ENCODE measurements at places on chromosomes 5 and 9.

- DNase-seq: no peak
Measured at GRCh38 chr5:78355561-78355960, 4.9 kb upstream of the SCAMP1 start.

GRCh38 chr9:128175102-128175563, 15.1 kb downstream of the BBLN start:
- DNase-seq: no peak

GRCh38 chr5:106307265-106307664, 1363.5 kb downstream of the EFNA5 start:
- no peak for DNase-seq

GRCh38 chr5:81314581-81314980, 13.2 kb downstream of the ZCCHC9 start:
- DNase-seq: no peak

- no peak for DNase-seq
Measured at GRCh38 chr9:137482094-137482781, 23.1 kb upstream of the NSMF start.

Data from CD4-positive, alpha-beta T cell treated with Interleukin-2 at 100 ng/mL for 4 hours (primary cell).